ENCODE measurements at places on chromosomes 7 and 10.

- 0 out of 2 replicates have a peak, but pooled peaks cover 2% of the 10 kb centered on the region for H3K4me1 ChIP-seq
- H3K27ac ChIP-seq, result no peak overlapping the region
- H3K4me3 ChIP-seq, result no peak overlapping the region
- DNase-seq, result no peak
- no peaks in the 10 kb centered on the region for H3K27me3 ChIP-seq
Observed at GRCh38 chr10:96716390-96716789, 3.9 kb downstream of the PIK3AP1 start.

- no peak for DNase-seq
- H3K27me3 ChIP-seq, result no peaks in the 10 kb centered on the region
- no peak overlapping the region for H3K4me3 ChIP-seq
- no peaks in the 10 kb centered on the region for H3K36me3 ChIP-seq
Observed at GRCh38 chr10:17685233-17685840, 41.4 kb downstream of the STAM start.

DNA sequence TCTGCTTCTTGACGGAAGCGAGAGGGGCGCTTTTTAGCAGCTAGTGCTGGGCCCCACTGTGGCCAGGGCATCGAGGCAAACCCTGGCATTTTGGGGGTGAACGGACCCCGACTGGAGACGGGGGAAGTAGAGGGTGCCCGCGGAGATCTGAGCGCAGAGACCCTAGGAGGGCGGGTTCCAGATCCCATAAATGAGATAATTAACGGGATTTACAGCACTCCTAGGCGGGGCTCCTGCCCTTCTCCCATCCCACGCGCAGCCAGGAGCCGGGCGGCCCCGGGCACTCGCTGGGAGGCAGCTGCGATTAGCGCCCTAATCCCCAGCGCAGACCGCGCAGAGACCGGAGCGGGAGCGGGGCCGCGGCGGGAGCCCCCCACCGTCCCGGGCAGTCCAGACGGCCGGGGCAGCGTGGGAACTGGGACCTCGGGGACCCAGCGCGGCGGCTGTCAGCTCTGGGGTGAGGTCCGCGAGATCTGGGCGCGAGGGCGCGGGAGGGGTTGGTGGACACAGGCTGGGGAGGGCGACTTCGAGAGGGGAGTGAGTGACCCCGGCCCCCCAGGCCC, 735 bp downstream of the JCAD start:
- H3K36me3 ChIP-seq, result no peaks in the 10 kb centered on the region
- H3K4me3 ChIP-seq, result peak overlapping the region; percentile 62
- no peak for DNase-seq
- no peaks in the 10 kb centered on the region for H3K27me3 ChIP-seq
- peaks cover 39% of the 10 kb centered on the region for H3K4me1 ChIP-seq

- no peaks in the 10 kb centered on the region for H3K36me3 ChIP-seq
- no peaks in the 10 kb centered on the region for H3K27me3 ChIP-seq
- DNase-seq, result no peak
- no peak overlapping the region for H3K27ac ChIP-seq
- H3K4me3 ChIP-seq, result no peak overlapping the region
Observed at GRCh38 chr7:16929146-16929762, 47.5 kb upstream of the AGR3 start.

Data from HCT116 (cell line).